NCI-H526 (cell line): ENCODE measurements at places on chromosomes 7 and 10.

- no peak for DNase-seq
Measured at GRCh38 chr7:8176370-8177081, 85.4 kb downstream of the ICA1 start.

DNA sequence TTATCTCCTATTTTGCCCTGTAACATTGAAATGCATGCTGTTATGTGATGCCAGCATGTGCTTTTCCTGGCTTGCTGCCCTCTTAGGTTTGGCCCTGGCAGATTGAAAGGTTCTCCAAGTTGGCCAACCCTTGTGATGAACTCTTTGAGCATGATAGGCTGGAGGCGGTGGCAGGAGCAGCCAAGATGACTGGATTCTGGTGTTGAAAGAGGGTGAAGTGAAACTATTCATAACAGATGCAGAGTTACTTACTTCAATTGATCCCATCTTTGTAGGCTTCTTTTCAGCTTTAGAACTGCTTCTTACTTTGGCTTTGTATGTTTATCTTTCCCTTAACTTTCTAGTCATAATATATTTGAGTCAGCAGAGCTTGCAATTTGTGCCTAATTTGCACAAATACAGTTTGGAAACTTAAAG is 57.6 kb downstream of the BICC1 start:
- DNase-seq = no peak

DNA sequence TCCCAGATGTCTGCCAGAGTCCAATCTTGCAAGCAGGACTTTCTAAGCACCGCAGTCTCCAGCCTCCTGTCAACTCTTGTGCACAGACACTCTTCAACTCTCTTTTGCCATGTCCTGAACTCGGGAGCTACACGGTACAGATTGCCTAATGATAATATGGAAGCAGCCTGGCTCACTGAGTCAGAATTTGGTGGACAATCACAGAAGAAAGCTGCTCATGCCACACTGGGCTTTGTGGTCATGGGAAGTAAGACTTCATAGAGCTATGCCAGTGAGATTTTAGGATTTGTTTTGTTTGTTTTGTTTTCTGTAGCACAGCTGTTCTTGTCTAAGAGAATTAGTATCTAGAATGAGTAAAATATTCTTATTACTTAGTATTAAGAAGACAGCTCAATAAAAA is 144.1 kb upstream of the PRSS58 start:
- DNase-seq = no peak

DNA sequence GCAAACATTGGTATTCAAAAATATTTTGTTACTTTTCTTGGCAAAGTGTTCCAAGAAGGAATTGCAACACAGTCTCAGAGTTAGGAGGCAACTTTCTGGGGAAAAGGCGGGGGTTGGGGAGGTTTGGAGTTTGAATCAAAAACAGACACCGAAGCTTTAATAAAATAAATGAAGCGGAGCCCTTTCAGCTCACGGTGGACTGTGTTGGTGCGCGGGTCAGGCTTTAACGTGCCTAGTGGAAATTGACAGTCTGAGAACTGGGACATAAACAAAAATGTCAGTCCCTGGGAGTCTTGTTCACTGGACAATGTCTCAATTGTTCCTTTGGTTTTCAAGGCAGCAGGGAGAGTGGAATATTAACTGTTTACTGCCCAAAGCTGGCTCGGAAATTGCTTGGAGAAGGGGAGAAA is 109.3 kb downstream of the TCF7L2 start:
- DNase-seq = peak; percentile 60

DNA sequence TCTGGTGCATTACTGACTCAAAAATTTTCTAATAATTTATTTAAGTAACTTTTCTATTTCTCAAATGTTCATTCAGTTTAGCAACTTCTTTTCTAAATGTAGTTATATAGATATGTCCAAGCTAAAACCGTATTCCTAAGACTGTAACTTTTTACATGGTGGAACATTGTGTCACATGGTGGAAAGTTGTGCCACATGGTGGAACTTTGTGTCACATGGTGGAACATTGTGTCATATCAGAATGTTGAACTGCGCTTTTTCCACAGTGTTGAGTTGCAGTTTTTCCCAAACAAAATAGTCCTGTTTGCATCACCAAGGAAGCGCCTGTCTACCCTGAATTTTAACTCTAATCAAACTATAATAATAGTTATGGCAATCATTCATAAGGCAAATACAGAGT is 109.3 kb downstream of the ANKRD30A start:
- no peak for DNase-seq

- DNase-seq = no peak
Measured at GRCh38 chr10:1625079-1625478, 112.2 kb downstream of the ADARB2 start.

- no peak for DNase-seq
Measured at GRCh38 chr7:55546814-55547213, 25.5 kb downstream of the VOPP1 start.

- DNase-seq = peak; percentile 33
Measured at GRCh38 chr7:106737202-106737562, 76.2 kb upstream of the CCDC71L start.

GRCh38 chr10:80489371-80490112 is 35.4 kb downstream of the TSPAN14 start:
- DNase-seq = no peak

DNA sequence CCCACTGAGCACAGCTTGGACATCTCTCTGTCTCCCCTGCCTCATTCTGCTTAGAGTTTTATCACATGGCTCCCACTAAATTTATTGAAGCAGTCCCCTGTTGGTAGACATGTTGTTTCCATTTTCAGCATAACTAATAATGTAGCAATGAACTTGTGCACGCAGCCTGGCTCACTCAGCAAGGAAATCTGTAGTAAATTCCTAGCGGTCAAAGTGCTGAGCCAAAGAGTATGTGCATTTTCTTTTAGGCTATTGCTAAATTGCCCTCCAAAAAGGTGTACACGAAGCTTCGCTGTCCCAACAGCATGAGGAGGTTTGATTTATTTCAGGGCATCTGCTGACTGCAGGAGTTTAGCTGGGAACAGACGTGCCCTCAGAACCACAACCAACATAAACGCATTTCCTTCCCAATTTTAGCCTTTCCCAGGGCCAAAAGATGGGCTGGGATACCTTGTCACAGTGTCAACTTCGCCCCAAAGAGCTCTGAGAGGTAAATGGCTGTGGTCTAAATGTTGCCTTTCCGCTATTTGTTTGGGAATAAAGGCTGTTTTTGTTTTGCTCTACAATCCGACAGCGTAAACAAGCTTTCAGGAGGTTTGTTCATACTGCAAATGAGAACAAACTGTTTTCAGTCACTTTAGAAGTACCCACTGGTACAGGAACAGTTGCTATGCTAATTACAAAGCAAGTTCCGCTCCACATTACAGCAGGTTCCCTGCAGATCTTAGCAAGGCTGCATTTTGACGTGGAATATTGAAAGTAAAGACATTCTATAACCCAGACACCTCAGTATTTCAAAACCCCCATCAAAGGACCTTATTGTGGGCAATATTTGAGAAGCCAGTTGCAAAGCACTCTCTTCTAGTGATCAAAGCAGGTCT is 16.8 kb downstream of the VSIR start:
- DNase-seq = no peak

DNA sequence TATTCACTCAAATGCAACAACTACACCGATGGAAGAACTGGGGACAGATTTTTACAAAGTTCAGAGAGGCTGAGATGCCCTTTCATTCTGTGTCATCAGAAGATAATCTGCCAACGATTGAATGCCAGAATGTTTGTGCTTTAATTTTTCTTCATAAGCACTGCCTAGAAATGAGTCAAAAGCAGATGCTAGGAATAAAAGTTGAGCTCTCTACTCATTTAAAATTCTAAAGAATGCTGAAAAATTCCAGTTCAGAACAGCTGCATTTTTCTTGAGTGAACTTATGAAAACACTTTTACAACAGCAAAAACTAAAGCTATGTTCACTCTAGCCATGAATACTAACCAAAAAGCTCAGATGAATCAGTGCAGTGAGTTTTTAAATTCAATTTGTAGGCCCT is 22.3 kb upstream of the FAM133B start:
- no peak for DNase-seq

GRCh38 chr10:124867304-124867703 is 65.7 kb downstream of the ABRAXAS2 start:
- no peak for DNase-seq

- DNase-seq = no peak
Measured at GRCh38 chr7:99112097-99112496, 31.8 kb downstream of the SMURF1 start.

DNA sequence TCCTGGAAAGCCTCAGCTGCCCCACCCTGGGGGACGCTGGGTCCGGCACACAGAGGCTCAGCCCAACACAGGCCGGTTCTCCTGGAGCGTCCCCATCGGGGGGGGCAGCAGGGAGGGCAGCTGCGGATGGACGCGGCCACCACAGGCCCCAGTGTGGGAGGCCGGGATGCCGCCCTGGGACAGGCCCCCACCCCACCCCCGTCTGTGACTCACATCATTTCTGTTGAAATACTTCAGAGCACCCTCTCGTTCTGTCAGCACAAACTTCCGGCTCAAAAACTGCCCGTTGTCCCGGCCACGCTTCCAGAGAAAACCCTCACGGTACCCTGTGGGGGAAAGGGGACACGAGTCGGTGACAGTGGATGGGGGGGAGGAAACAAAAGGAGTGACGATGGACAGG is 28.5 kb downstream of the GET4 start:
- no peak for DNase-seq

GRCh38 chr7:155543011-155543876 is 3.1 kb downstream of the CNPY1 start:
- DNase-seq = peak; percentile 26

DNA sequence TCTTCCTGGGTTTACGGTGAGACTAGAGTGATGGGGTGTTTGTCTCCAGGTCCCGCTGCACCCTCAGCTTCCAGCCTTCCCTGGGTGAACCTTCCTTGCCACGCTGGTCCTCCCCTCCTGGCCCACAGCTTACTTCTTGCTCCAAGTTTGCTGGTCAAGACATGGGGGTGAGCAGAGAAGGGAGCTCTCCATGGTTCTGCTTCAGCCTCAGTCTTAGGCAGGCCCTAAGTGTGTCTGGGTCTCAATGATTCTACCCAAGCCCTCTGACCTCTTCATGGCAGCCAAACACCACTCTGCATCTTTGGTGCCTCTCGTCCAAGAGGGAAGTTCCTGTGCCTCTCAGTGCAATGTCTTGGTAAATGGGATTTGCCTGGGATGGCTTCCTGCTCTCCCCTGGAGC is 356.5 kb upstream of the KLF6 start:
- no peak for DNase-seq

DNA sequence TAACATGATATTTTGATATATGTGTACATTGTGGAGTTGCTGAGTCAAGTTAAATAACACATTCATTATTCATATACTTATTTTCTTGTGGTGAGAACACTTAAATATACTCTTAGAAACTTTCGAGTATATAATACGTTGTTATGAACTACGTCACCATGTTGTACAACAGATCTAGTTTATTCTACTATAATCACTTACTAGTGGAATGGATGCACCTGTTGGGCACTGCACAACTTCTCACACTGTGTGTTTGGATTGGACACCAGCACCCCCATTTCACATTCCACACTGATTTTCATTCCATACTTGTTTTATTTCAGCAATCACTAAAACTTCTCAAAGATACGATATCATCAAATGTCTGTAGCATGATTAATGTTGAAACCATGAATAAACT is 407.3 kb downstream of the RPS24 start:
- DNase-seq = no peak

DNA sequence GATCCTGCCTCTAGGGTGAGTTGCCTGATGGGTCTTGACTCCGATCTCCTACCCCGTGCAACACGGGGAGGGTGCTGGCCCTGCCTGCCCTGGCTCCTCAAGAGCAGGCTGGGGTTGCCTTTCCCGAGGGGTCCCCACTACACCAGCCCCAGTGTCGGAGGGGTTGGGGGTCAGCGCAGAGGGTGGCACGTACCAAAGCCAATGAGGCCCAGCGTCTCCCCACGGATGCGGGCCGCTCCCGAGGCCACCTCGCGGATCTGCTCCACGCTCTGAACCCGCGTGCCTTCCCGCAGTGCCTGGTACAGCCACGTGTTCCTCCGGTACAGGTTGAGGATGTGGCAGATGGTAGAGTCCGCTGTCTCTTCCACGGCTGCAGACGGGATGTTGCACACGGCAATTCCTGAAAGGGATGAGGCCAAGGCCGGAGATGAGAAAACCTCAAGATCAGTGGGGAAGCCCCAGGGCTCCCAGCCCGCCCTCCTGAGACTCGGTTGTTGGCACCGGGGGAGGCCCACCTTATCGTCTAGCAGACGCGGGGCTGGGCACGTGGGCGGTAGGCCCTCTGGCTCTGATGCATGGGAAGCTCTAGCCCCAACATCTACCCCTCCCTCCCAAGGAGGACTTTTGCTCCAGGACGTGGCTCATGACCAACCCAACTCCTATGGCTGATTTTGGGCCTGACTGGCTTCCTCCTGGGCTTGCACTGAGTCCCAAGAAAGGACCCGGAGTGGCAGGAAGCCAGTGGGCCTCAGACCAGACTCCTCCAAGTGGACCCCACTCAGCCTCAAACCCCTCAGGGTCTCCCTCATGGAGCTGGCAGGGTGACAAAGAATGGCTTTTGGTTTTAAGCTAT is 56.1 kb downstream of the ZRANB1 start:
- no peak for DNase-seq

DNA sequence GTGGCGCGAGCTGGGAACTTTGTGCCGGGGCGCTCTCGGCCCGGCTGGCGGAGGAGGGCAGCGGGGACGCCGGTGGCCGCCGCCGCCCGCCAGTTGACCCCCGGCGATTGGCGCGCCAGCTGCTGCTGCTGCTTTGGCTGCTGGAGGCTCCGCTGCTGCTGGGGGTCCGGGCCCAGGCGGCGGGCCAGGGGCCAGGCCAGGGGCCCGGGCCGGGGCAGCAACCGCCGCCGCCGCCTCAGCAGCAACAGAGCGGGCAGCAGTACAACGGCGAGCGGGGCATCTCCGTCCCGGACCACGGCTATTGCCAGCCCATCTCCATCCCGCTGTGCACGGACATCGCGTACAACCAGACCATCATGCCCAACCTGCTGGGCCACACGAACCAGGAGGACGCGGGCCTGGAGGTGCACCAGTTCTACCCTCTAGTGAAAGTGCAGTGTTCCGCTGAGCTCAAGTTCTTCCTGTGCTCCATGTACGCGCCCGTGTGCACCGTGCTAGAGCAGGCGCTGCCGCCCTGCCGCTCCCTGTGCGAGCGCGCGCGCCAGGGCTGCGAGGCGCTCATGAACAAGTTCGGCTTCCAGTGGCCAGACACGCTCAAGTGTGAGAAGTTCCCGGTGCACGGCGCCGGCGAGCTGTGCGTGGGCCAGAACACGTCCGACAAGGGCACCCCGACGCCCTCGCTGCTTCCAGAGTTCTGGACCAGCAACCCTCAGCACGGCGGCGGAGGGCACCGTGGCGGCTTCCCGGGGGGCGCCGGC is 870 bp downstream of the FZD1 start:
- DNase-seq = peak; percentile 88

GRCh38 chr10:13396369-13396768 is 48.3 kb upstream of the SEPHS1 start:
- DNase-seq = no peak

DNA sequence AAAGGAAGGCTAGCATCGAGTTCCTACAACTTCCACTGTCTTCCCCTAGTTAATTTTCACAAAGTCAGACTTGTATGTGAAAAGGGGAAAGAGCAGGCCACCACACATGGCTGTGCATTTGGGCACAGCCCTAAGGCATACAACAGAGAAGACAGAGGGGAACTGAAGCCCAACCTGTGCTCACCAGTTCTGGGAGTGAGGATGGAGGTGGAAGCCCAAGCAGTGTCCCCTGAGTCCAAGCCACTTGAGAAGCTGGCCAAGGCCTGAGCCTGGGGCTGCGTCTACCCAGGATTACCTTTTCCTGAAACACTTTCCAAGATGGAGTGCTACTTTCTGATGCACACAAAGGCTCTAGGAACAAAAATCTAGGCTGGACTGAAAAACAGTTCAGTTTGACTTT is 20.3 kb downstream of the GPNMB start:
- DNase-seq = no peak
